Tibial artery (tissue), 4 donors: ENCODE measurements at places on chromosomes 2 and 18.

- no peaks in the 10 kb centered on the region for H3K36me3 ChIP-seq
- H3K4me1 ChIP-seq: no peaks in the 10 kb centered on the region
- no peaks in the 10 kb centered on the region for H3K27me3 ChIP-seq
These were observed 630.7 kb upstream of the HS6ST1 start for GRCh38 chr2:128949360-128949759.

- H3K4me3 ChIP-seq: no peak overlapping the region
- H3K36me3 ChIP-seq: no peaks in the 10 kb centered on the region
- no peak overlapping the region for H3K27ac ChIP-seq
- H3K4me1 ChIP-seq: no peaks in the 10 kb centered on the region
These were observed 48.3 kb downstream of the ZNF804A start for GRCh38 chr2:184646593-184646992.

GRCh38 chr2:151422917-151423439 lies 13.3 kb downstream of the RIF1 start:
- no peak overlapping the region for H3K4me3 ChIP-seq
- no peak for DNase-seq
- no peaks in the 10 kb centered on the region for H3K4me1 ChIP-seq
- H3K36me3 ChIP-seq: peaks cover 64% of the 10 kb centered on the region

DNA sequence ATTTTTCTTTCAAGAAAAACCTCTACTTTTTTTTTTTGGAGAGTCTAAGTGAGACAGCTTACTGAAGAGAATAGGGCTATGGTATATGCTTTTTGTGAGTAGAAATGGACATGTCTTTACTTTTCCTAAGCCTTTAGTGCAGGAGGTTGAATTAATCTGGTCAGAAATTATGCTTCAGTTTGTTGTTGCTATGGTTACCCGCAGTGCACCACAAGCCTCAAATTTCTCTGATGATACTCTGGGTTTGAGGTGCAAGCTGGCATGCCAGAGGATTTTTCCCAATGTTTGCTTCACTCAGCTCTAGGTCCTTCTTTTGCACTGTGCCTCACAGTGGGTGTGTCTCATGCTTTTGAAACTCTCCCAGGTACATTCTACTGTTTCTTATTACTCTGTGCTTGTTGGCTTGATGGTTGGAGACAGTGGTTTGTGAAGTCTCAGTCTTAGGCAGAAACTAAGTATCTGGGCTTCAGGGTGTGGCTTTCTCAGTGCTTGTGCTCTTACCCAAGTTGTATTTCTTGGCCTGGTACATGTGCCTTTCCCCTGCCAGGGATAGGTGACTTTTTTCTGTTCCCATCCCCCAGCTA lies 278.3 kb downstream of the RBM43 start:
- no peak overlapping the region for H3K27ac ChIP-seq
- H3K27me3 ChIP-seq: no peaks in the 10 kb centered on the region
- DNase-seq: no peak
- H3K4me3 ChIP-seq: no peak overlapping the region
